ENCODE measurements at places on chromosomes 12 and 14.

- DNase-seq: no peak
These were observed 62.8 kb downstream of the PRMT8 start for GRCh38 chr12:3553681-3554370.

DNA sequence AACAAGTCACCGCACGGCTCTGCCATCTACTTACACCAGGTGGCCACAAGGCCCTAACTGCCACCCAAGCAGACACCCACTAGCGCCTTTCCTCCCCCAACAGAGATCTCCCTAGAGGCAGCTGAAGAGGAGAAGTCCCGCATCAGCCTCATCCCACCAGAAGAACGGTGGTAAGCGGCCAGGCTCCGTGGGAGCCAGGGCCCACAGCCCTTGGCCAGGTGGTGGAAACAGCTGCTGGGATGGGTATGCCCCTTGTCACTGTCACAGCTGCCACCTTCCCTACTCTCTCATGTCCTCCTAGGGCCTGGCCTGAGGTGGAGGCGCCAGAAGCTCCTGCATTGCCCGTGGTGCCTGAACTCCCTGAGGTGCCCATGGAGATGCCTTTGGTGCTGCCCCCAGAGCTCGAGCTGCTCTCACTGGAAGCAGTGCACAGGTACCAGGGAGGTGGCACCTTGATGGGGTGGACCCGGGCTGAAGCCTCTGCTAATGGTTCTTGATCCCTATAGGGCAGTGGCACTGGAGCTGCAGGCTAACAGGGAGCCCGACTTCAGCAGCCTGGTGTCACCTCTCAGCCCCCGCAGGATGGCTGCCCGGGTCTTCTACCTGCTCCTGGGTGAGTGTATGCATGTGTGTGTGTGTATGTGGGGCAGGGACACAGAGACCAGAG is 7.5 kb downstream of the REC8 start:
- DNase-seq: no peak

DNA sequence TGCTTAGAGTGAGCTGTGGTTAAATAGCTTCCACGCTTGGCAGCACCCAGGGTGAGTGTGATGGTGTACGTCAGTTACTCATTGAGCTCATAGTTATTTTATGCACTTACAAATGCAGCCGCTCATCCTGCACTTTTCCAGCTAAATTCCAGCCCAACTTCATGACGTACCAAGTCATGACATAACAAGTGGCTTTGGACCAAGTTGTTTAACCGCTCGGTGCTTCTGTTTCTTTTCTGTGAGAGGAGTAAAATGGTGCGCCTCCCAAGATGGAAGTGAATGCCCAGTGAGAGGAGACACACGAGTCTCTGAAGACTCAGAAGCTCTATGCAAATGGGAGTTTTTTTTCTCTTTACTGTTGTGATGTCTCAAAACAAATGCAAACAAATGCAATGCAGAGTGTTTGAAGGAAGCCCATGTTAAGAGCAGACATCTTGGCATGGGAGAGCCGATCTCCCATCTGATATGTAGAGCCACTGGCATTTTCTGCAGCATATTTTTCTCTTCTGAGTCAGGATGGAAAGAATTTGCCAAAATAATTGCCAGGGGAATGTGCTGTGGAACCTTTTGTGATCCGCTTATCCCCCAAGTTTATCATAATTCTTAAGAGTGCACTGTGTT is 72.2 kb downstream of the FBXW8 start:
- no peak for DNase-seq

- no peak for DNase-seq
These were observed 33.3 kb upstream of the C12orf50 start for GRCh38 chr12:88062474-88062873.

- DNase-seq: no peak
These were observed 8.3 kb downstream of the CDKL1 start for GRCh38 chr14:50388256-50388931.

- no peak for DNase-seq
These were observed 70.7 kb upstream of the DDX11 start for GRCh38 chr12:31002999-31003398.

All from NCI-H2107 (cell line).